ENCODE measurements at places on chromosomes 11 and 22.

- no peak for DNase-seq
Observed at GRCh38 chr11:3178349-3178748, 13.2 kb upstream of the OSBPL5 start.

- DNase-seq, result no peak
Observed at GRCh38 chr22:42064629-42065028, 6.0 kb downstream of the NAGA start.

DNA sequence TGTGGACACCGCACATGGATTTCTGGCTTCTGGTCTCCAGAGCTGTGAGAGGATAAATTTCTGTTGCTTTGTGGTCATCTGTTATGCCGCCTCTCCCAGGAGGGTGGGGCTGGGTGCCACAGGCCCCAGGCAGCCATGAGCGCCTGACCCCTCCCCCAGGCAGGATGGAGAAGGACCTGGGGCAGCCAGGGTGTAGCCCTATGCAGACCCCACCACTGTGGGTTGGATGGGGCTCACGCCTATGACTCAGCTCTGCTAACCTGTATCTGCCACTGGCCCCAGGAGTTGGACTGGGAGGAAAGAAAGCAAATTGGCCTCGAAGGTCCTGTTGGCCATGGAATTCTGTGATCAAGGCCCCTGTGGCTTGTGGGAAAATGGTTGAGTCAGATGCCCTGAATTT is 1351.1 kb downstream of the BRD1 start:
- DNase-seq, result no peak

GRCh38 chr22:30433227-30433626 is 7.7 kb downstream of the MTFP1 start:
- DNase-seq, result no peak

- no peak for DNase-seq
Observed at GRCh38 chr11:34744511-34744910, 123.6 kb downstream of the EHF start.

DNA sequence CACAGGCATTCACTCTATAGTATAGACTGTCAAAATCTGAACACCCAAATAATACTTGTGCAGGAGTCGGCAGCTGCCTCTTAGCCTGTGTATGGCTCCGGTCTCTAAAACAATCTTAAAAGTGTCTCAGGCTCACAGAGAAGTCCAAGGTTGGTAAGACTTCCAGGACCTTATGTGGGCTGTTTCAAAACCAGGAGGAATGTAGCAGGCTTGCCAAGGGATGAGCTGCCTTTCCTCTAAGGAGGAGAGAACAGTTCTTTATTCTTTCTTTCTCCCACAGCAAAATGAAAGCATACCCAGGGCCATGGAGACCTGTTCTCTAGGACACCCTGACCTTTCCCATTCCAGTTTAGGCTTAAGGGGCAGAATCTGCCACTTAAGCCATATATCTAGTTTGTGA is 176.5 kb downstream of the TRPC6 start:
- no peak for DNase-seq

- DNase-seq, result no peak
Observed at GRCh38 chr11:32326522-32326921, 108.8 kb downstream of the WT1 start.

- DNase-seq, result no peak
Observed at GRCh38 chr22:45242778-45243191, 2.1 kb upstream of the KIAA0930 start.

DNA sequence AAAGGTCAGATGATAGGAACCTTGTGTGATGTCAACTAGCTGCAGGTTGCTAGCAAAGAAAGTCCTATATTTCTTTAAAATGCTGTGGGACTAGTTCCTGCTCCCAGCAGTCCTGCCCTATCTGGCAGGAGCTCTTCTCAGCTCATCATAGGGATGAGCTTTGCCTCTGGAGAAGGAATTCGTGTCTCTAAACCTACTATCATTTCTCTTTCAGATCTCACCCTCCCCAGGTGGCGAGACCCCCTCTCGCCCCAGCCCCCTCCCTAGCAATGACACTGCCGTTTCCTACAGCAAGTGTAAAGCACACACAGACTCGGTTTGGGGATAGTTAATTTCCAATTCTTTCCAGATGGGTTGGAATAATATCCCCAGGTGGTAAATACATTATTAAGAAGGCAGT is 533.3 kb downstream of the OPCML start:
- no peak for DNase-seq

GRCh38 chr11:111421251-111421650 is 42.2 kb upstream of the POU2AF1 start:
- no peak for DNase-seq

Data from stimulated activated CD8-positive, alpha-beta memory T cell treated with anti-CD3 and anti-CD28 coated beads, Interleukin-15, amount 100 ng/mL, for 24 hours (primary cell).